ENCODE measurements at places on chromosomes 7 and 10.

- DNase-seq: no peak
Measured at GRCh38 chr7:38224392-38224791, 46.3 kb downstream of the STARD3NL start.

- no peak for DNase-seq
Measured at GRCh38 chr10:61170594-61170993, 226.6 kb upstream of the RHOBTB1 start.

DNA sequence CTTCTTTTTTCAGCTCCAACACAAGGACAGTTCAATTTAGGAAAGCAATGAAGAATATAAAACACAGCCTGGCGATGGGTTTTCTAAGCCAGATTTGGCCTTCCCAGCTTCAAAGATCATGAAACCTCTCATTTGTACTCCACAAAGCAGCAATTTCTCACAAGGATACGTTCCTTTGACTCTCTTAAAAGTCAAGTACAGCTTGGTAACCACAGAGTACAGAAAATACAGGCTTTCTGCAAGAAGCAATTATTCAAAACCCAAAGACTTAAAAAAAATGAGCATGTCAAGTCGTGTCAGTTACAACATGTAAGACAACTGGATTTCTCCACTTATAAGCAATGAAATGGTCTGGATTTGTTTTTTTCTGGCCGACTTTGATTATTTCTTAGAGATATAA is 321.4 kb downstream of the FGFR2 start:
- no peak for DNase-seq

DNA sequence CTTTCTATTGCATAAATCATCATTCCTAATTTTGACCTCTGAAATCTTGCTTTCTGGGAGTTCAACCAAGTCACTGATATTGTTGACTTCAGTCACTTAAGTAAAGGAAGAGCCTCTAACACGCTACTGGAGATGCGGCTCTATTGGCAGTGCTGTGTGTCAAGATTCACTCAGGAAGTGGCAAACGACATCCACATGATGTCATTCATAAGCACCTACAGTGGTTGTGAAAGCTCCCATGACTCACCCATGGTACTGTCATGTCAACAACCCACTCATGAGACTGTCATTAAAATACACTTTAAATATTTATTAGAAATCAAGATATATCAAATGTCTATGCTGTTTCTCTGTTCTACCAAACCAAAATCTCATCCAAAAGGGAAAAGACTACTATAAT is 52.5 kb upstream of the LHFPL3 start:
- DNase-seq: no peak

DNA sequence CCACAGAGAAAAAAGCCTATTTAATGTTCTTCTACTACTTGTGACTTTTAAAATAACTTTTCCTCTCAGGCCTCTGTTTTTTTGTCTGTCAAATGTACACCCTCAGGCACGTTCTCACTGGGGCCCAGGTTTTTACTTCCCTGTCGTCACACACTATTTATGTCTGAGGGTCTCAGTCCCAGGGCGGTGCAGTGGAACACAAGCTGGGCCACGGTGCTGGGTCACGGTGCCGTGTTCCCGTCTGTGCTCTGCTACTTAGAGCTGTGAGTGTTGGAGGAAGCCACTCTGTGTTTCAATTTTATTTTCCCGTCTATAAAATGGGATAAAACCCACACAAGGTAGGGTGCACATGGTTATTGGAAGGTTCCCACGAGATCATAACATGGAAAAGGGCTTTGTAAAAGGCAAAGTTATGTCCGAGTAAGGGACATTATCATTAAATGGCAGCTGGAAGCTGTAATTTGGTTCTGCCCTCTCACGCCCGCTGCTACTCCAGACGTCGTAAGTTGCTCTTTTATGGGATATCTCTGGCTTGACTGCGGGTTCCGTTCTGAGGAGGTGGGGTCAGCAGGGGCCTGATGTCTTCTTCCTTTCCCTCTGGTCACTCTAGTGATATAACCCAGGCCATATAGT is 25.2 kb downstream of the ZNF775 start:
- DNase-seq: peak; percentile 64

DNA sequence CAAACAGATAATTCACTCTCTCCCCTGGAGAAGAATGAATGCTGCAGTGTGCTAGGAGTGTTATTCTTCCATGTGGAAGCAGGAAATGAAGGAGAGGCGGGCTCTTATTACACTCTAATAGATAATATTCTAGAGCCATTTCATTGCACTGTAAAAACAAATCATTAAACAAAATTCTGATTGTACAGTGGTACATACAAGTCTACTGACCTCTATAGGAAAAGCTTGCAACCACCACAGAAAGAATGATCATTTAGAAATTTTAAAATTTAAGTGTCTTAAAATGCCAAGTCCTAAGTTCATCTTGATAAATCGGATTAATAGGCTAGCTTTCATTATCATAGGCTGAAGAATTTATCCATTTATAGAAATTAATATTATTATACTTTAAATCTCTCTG is 960.3 kb upstream of the LRRN3 start:
- no peak for DNase-seq

DNA sequence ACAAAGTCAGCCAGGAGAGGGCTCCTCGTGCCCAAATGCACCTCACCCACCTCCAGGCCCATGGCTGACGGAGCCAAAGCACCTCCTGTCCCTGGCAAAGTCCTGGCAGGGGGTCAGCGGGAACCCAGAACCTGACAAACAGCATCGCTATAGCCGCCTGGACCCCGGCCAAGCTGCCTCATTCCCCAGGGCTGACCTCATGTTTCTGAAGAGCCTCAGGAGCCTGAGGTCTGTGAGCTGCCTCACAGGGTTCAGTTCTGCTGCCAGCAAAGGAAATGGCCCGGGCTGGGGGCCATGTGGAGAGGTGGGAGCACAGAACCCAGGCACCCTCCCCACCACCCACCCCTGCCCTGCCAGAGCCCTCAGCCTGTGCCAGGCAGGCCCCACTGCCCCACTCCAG is 4.2 kb upstream of the NANOS1 start:
- no peak for DNase-seq

DNA sequence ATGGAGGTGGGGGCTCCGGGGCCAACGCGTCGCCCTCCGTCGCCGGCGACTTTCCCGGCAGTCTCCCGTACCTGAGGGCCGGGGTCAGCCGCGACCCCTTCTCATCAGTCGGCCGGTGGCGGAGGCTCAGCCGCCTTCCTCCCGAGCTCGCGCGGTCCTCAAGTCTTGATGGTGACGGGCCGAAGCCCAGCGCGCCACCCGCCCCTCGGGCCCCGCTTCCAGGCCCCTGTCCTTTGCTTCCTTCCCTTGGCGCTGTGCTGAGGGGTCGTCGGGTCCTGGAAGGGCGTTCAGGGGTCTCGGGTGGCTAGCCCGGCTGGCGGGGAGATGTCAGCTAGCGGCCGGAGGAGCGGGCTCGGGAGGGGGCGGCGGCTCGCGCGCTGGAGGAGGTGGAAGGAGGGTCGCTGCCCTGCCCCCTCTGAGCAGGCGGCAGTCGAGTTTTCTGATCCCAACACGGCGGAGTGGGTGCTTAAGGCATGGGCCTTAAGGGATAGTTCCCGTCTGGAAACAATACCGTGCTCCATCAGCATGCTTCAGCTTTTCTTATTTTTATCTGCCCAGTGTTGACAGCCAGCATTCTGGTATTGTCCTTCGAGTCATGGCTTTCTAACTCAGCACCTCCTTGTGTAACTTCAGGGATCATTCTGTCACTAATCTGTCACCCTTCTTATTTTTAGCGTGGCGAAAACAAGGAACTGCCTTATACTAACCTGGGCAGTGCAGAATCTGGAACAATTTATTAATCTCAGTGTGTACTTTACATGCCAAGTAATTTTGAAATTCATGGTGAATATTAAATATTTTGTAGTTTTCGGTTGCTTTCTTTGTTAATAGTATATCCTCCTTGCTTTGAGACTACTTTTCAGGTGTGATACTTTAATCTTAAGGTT is 748 bp downstream of the PHTF2 start:
- DNase-seq: peak; percentile 33

- DNase-seq: no peak
Measured at GRCh38 chr7:46844486-46844885, 737.4 kb downstream of the TNS3 start.

DNA sequence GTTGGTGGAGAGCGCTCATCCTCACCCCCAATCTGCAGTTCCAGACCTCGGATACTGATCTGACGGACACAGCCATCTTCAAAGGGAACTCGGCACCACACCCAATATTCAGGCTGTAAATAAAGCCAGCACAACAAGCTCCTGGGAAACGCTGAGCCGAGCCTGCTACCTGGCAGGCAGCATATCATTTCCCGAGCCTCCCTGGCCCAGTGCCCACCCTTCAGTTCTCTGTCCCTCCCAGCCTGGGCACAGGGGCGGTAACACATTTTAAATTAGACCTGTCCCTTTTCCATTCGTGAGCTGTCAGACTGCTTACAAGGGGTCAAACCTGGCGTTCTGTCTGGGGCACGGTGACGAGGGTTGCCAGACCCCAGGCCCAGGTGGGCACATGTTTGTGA is 250.5 kb downstream of the ARHGAP12 start:
- no peak for DNase-seq

GRCh38 chr7:92058040-92058439 is 76.2 kb downstream of the CYP51A1 start:
- no peak for DNase-seq

DNA sequence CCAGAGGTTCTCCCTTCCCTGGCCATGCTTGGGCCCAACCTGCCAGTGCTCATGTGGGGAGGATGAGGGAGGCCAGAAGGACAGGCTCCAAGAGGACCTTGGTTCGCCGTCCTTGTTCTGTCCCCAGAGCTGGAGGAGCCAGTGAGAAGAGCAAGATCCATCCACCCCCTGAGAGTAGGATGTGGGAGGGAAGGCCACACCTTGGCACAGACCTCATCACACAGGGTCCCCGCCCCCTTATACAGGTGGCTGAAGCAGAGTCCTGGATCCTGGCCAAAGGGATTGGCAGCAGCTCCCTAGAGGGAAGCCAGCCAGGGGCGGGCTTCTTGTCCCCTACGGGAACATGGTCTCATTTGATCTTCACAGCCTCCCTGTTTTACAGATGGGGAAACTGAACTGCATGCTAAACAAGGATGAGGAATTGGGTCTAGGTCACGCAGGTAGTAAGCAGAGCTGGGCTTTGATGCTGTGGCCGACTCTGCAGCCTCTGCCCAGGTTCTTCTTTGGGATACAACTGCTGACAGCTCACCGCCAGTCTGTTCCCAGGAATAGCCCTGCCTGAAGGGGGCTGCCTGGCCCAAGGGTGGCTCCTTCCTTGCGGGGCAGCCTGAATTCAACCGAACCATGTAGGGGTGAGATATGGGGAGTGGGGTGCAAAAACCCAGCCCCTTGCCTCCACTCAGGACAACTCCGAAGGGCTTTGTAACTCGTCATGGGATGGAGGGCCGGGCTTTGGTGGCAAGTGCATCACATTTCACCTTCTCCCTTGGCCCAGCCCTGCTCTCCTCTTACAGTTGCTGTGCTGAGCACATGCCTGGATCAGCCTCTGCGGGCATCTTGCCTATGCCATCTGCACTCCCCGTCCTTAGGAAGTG is 62.2 kb upstream of the KDM7A start:
- DNase-seq: no peak

- DNase-seq: no peak
Measured at GRCh38 chr10:5508161-5508604, 8.8 kb upstream of the CALML5 start.

- DNase-seq: no peak
Measured at GRCh38 chr10:84193846-84194423, 402 bp upstream of the CDHR1 start.

DNA sequence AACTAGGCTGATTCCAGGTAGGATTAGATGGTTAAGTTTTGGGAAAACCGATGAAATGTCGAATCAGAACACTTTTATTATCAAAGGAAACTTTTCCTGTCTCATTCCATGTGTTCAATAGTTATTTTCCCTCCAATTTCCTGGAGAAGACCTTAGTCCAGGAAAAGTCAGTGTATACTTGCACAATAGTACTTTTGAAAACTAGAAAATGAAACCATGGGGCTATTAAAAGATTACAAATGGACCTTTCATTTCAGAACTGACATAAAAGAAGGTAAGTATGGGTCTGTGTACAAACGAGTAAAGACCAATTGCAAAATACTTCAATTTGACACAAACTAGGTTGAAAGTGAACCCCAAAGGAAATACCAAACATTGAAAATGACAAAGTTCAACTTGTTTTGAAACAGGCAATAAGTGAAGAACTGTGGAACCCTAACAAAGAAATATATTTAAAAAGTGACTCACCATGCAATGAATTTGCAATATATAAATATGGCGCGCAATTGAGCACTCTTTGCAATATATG is 2.1 kb downstream of the AVPI1 start:
- DNase-seq: no peak

- DNase-seq: no peak
Measured at GRCh38 chr7:101620991-101621390, 8.1 kb downstream of the MYL10 start.

DNA sequence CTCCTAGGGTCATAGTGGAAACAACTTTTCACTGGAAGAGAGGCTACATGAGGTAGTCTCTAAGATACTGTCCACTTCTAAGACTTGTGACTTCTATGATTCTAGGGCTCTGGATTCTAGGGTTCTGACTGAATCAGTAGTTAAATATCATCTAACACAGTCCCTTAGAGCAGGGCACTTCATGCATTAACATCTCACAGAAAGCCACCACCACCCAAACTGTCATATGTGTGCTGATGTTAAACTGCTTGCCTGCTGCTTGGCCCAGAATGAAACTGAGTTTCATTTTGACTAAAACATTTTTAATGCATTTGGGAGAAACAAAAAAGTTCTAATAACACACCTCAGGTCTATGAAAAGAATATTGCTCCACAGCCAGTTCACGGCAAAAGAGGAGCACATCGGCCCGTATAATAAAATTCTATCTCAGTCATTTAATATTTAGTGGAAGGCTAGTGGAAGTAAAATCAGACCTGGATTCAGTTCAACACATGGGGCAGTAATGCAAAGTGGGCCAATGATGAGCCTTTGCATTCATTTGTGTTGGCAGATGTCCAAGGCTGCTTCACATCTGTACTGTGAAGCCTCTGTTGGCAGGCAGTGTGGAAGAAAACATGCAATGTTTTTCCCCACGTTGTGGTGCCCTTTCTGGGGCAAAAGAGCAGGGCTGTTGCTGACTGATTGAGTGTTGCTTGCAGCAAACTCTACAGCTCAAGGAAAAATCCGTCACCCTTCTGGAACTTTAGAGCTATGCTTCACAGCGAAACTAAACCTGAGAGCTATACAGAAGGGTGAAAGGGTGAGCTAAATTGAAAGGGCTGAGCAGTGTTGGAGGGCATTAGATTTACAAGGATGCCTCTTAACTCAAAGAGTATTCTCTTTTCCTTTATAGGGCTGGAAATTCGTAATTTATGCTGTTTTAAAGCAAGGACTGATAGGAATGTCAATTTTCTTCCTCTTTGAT is 33.5 kb upstream of the AUTS2 start:
- no peak for DNase-seq

DNA sequence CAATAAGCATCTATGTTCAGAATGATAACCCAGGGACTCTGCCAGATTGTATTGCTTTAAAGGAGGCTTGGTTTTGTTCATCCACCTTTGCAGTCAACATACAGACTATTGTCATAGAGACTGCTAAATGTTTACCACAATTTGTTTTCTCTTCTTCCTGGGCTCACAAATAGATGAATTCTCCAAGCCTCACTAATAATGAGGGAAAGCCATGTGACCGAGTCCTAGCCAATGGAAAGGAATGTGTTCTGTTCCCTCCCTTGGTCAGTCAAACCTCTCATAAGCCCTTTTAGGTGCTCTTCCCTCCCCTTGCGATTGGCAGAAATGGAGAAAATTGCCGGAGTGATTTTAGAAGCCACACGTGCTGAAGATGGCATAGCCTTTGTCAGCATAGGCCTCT is 136.9 kb downstream of the RTKN2 start:
- no peak for DNase-seq

- DNase-seq: no peak
Measured at GRCh38 chr10:120988751-120989150, 137.6 kb downstream of the WDR11 start.
